CD4-positive, alpha-beta T cell treated with Interleukin-1 beta for 1 hour (primary cell): ENCODE measurements at places on chromosomes 12 and 14.

GRCh38 chr14:55802986-55803872, 223.2 kb downstream of the KTN1 start:
- DNase-seq = no peak

GRCh38 chr12:25990495-25990894, 32.0 kb downstream of the RASSF8 start:
- DNase-seq = no peak

GRCh38 chr14:64112867-64113678, 181.1 kb downstream of the ESR2 start:
- DNase-seq = no peak

DNA sequence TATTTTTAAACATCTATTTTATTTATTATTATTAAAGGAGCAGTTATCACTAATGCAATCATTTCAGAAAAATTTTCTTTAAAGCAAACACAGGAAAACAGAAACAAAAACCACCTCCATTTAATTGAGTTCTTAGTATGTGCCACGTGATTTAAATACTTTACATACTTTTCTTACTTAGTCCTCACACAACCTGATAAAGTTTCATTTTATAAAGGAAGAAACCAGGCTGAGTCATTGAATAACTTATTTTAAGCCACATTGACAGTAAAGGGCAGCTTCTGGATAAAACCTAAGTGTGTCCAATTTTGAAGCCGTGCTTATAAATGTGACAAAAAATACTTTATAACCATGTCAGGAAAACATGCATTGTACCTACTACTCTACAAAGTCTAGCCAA, 57.1 kb upstream of the PCED1B start:
- no peak for DNase-seq

DNA sequence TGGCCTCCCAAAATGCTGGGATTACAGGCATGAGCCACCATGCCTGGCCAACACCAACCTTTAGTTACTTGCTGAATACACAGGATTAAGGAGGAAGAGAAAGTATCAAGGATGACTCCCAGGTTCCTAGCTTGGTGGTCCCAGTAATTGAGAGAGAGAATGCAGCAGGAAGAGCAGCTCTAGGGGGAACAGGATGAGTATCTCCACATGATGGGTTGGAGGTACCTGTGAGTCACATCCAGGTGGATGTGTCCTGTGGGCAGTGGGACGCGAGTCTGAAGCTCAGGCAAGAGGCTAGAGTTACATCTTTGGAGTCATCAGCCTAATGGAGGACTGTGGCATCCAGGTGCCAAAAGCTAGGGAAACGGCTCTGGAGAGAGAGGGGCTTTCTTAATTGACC, 47.1 kb downstream of the MDM2 start:
- no peak for DNase-seq

DNA sequence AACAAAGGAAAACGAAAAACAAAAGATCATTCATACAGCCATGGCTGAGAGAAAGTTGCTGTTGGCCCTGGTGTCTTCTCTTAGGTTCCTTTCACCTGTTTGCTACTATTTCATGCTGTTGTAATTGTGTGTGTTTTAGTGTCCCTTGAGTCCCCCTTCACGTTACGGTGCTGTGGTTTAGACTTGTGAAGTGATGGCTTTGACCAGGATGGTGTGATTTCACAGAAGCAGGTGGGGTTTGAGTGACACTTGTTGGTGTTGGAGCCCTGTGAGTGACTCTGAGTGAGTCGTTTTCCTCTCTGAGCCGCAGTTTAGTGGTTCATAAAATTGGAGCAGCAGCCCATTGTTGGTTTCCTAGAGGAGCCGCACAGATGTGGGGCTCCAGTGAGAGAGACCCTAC, 635.4 kb downstream of the VRK1 start:
- no peak for DNase-seq

GRCh38 chr14:78519863-78520262, 349.7 kb downstream of the NRXN3 start:
- no peak for DNase-seq

DNA sequence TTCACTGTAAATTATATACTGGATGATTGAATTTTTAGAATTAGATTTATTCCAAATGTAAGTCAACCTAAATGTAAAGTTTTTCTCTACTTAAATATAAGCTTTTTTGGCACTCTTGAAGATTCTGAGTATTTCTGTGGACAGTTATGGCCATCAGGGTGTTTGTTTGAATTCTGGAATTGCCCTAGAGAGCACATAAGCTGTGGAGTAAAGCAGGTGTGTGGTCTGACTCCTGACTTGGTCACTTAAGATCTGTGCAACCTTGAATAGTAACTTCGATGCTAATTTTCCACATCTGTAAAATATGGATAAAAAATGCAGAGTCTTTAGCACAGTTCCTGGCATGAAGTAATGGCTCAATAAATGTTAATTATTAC, 64.4 kb downstream of the FUT8 start:
- DNase-seq = no peak

DNA sequence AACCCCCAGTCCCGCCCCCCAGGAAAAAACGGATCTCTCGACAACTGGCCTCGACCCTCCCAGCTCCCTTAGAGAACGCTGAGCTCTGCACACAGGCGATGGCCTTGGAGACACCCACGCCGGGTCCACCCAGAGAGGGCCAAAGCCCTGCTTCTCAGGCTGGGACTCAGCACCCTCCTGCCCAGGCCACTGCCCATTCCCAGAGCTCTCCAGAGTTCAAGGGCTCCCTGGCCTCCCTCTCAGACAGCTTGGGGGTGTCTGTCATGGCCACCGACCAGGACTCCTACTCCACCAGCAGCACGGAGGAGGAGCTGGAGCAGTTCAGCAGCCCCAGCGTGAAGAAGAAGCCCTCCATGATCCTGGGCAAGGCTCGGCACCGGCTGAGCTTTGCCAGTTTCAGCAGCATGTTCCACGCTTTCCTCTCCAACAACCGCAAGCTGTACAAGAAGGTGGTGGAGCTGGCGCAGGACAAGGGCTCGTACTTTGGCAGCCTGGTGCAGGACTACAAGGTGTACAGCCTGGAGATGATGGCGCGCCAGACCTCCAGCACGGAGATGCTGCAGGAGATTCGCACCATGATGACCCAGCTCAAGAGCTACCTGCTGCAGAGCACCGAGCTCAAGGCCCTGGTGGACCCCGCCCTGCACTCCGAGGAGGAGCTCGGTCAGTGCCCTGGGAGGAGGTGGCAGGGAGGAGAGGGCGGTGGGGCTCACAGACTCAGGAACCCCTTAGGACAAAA, 95.8 kb downstream of the LGMN start:
- no peak for DNase-seq

GRCh38 chr12:21751517-21751916, 23.0 kb downstream of the KCNJ8 start:
- no peak for DNase-seq

- peak; percentile 46 for DNase-seq
Observed at GRCh38 chr12:46983959-46984841, 95.2 kb upstream of the PCED1B start.

DNA sequence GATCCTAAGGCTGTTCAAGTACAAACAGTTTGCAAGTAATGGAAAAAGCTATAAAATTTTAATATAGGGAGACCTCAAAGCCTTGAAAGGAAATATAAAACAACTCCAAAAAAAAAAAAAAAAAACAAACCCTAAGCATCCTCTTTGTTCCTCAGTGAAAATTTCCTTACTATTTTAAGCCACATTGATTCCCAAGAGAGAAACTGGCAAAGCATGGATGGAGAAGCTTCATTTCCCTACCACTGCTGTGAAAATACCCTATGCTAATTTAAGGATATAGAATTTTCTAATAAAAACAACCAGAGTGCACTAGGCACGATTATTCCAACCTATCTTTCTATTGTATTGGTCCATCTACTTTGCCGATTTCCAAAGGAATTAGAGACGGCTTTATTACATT, 283.1 kb downstream of the CACNA1C start:
- DNase-seq = no peak

GRCh38 chr12:132638541-132639408, 20.2 kb downstream of the P2RX2 start:
- no peak for DNase-seq

- DNase-seq = peak; percentile 57
Observed at GRCh38 chr14:30610787-30611343, 11.3 kb upstream of the SCFD1 start.

DNA sequence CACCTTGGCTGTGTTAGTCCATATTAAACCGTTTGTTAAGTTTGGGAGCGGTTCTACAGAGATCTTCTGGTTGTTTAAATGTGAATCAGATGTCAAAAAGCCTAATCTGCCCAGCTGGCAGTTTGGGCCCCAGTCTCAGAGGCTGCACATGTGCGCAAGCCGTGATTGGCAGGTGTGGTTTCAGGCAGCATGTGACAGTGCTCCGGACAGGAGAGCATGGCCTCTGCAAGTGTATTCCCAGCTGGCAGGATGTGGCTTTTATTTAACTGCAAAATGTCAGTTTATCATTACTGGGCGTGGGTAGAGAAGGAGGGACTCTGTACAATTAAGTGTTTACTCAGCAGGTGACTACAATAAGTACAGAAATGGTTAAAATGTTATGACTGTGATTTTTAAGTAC, 77.5 kb downstream of the PELI2 start:
- peak; percentile 22 for DNase-seq

DNA sequence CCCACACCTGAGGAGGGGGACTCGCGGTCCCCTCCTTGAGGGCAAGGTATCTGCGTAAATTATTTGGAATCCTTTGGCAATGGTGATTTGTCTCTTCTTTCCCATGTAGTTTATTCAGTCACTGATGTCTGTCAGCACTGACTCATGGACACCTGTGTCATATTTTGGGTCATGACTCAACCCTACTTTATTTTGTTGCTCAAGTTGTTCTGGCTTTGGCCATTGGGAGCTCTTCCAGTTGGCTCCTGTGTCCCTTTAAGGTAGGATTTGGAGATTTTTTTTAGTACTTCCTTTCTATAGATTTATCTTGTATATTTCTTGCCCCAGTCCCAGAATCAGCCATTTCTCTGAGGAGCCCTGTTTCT, 47.4 kb upstream of the C14orf180 start:
- DNase-seq = no peak

DNA sequence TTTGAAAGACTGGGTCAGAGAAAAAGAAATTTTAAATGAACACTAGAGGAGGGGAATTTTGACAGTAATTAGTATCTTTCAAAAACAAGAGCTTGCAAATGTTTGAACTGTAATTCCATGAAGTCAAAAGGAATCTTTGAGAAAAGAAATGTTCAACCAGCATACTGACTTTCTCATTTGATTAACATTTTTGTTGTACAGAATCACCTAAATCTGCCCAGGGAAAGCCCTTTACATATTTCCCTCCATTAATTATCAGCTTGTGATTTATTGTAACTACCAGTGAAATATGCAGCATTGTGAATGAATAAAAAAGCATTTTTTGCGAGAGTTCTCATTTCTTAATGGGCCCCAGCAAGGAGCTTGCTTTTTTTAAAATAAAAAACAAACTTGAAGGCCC, 61.2 kb upstream of the CCDC91 start:
- no peak for DNase-seq

DNA sequence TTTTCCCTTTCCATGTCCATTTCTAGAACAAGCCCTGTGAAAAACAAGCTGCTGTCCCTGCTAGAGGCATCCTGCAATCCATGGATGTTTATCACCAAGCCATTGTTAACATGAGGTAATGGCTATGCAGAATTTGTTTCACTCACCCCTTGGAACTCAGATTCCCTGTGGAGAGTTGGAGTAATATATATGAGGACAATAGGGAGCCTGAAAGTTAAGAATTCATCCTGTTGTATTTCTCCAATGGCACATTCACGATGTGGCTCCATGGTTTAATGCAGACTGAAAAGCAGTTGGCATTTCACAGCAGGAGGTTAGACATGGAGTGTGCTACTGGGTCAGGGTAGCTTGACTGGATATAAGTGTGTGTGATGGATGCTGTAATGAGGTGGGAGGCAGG, 32.4 kb downstream of the GPR65 start:
- no peak for DNase-seq

- no peak for DNase-seq
Observed at GRCh38 chr12:21938879-21939278, 2.3 kb downstream of the ABCC9 start.

- DNase-seq = peak; percentile 4
Observed at GRCh38 chr14:39581474-39581873, 149.2 kb upstream of the FBXO33 start.

GRCh38 chr12:111687255-111687654, 1.4 kb downstream of the ACAD10 start:
- no peak for DNase-seq

DNA sequence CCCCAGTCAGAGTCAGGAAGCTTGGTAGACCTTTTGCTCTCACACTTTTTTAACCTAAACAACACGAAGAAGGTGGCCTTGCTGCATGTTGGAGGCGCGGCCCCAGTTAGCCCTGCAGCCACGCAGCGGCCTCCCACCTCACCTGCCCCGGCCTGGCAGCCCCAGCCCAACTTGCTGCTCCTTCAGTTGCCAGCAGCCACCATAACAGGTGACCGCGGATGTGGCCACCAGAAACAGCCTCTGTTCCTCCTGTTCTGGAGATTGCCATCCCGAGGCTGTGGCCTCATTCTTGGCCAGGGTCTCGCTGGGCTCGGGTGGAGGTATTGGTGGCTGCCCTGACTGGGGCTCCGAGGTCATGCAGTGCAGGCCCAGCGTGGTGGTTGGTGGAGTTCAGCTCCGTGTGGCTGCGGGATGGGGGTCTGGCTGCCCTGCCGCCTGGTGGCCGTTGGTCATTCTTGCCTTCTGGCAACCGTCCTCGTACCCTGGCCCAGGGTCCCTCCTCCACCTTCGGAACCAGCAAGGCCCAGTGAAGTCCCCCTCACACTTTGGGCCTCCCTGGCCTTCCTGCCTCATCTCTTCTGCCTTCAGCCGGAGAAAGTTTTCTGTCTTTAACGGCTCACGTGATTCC, 20.7 kb upstream of the TEX22 start:
- DNase-seq = no peak

- peak; percentile 56 for DNase-seq
Observed at GRCh38 chr14:99729991-99730875, 46.1 kb downstream of the CYP46A1 start.

GRCh38 chr12:4786795-4787194, 66.6 kb downstream of the GALNT8 start:
- DNase-seq = no peak

DNA sequence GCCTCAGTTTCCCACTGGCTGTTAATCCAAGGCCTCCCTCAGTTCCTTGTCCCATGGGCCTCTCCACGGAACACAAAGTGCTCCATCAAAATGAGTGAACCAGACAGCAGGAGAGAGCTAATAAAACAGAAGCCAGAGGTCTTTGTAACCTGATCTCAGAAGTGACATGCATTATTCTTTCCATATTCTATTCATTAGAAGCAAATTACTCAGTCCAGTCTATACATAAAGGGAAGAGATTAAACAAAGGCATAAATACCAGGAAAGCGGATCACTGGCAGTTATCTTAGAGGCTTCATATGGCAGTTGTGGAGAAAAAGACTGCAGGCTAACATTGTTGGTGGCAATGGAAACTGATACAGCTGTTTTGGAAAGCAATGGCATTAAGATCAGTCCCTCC, 170.6 kb upstream of the GARIN6 start:
- DNase-seq = no peak
